ENCODE measurements at places on chromosomes 2 and 18. TPM values are rescaled to one million over a fixed set of nuclear protein-coding genes. Genes with fewer than 3 reads are reported as not detected.

The ICA1L gene
- total RNA-seq = 13.4 TPM

The LYPD6 gene
- total RNA-seq = 13.9 TPM

The CIDEA gene
- total RNA-seq = 584 TPM

The ZNF397 gene
- total RNA-seq = 33.9 TPM

The HOXD4 gene
- total RNA-seq = 14.2 TPM

The SCYGR1 gene
- not detected for total RNA-seq

The MC5R gene
- total RNA-seq = not detected

The IAH1 gene
- total RNA-seq = 46.8 TPM

The SUMO1 gene
- 50.9 TPM for total RNA-seq

The SPDYA gene
- total RNA-seq = 0.63 TPM
